ENCODE measurements at places on chromosomes 7 and 10. TPM values are rescaled to one million over a fixed set of nuclear protein-coding genes. Genes with fewer than 3 reads are reported as not detected.

GRCh38 chr10:30055226-30055662 is 4.1 kb downstream of the JCAD start:
- DNase-seq: no peak

DNA sequence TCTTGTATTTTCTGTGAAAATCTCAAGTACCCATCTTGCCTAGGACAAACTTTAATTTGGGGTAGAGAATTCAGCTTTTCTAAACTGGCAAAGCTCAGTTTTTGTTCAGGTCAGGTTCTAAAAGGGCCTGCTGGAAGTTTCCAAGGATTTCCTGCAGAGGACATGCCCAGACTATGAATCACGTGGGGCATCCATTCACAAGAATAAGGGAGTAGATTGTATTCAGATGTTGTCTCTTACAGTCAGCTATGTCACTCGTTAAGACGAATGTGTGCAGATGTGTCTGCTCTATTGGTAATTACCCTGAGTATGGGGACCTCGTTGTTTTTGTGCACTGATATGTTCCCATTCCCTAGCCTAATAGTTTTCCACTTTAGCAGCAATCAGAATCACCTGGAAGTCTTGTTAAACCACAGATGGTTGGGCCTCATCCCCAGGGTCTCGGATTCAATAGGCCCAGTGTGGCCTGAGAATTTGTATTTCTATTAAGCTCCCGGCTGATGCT is 81.0 kb upstream of the ITPRID1 start:
- no peak for DNase-seq

- no peak for DNase-seq
Measured at GRCh38 chr7:101093906-101094305, 8.6 kb downstream of the TRIM56 start.

GRCh38 chr10:59838085-59838789 is 68.1 kb downstream of the CCDC6 start:
- DNase-seq: no peak

DNA sequence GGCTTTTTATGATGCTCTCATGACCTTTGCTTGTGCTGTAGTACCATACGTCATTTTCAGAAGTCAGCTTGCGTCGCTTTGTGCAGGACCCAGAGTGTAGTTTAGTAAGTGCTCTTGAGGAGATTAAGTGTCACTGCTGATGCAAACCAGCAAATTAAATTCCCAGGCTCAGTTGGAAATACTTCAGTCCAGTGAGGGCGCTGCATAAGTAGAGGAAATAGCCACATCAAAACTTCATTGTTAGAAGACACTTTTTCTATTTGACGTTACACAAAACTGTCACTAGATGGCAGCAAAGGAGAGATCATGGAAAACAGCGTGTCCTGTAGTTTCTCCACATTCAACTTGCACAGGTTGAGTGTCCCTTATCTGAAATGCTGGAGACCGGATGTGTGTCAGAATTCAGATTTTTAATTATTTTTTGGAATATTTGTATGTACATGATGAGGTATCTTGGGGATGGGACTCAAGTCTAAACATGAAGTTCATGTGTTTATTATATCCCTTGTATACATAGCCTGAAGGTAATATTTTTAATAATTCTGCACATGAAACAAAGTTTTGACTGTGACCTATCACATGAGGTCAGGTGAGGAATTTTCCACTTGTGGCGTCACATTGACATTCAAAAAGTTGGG is 7.9 kb downstream of the ZNF22 start:
- DNase-seq: peak; percentile 20

GRCh38 chr10:110355141-110355831 is 50.6 kb upstream of the SMNDC1 start:
- DNase-seq: peak; percentile 62

Gene RBP3
- not detected for total RNA-seq

Gene KCNK18
- not detected for total RNA-seq

Gene NPSR1
- total RNA-seq: not detected

Data from activated CD4-positive, alpha-beta T cell treated with anti-CD3 and anti-CD28 coated beads for 36 hours (primary cell).